Stimulated activated CD8-positive, alpha-beta memory T cell treated with anti-CD3 and anti-CD28 coated beads, Interleukin-7, amount 100 ng/mL, for 24 hours (primary cell): ENCODE measurements at places on chromosomes 4 and X.

DNA sequence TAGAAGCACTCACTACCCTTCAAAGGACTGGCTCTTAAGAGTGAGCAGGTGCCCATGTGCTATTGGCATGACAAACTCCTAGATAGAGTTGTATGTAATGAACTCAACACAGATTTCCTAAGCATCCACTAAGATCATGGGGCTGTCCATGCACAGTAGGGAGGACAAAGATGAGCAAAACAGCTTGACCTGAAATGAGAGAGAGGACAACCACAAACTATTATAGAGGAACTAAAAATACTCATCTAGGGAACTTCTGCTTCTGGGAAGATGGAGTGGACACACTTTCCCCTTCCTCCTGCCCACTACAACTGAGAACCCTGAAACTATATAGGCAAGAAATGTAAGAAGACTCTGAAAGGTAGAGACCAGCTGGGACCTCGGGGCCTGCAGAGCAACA lies 20.8 kb upstream of the TMEM128 start:
- DNase-seq: no peak

GRCh38 chr4:133000012-133000411 lies 149.1 kb upstream of the PCDH10 start:
- no peak for DNase-seq

- no peak for DNase-seq
Observed at GRCh38 chr4:55820279-55820678, 689 bp downstream of the EXOC1L start.

GRCh38 chrX:9708923-9709553 lies 56.6 kb downstream of the GPR143 start:
- peak; percentile 37 for DNase-seq

DNA sequence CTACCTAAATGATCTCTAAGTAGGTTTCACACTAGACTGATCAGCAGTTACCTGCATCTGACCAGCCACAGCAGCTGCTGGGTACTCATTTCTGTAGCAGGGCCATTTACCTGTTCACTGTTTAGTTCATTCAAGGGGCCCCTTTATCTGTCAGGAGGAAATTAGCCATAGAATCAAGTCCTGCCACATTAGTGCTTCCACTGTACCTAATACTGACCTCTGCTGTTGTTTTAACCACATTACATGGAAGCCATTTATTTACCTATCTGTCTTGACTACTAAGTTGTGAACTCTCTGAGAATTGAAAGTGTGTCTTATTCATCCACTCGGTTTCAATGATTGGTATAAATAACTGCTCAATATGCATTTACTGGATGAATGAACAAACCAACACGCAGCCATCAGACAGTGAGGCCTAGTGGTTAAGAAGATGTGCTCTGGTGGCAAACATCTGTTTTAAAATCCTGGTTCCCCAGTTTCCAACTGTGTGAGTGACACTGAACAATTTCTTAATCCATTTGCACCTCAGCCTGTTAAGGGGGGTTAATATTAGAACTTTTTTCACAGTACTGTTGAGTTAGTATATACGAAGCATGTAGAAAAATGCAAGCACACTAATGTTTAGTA lies 30.0 kb upstream of the ANXA5 start:
- no peak for DNase-seq

- no peak for DNase-seq
Observed at GRCh38 chrX:16138108-16138427, 14.7 kb downstream of the GRPR start.

DNA sequence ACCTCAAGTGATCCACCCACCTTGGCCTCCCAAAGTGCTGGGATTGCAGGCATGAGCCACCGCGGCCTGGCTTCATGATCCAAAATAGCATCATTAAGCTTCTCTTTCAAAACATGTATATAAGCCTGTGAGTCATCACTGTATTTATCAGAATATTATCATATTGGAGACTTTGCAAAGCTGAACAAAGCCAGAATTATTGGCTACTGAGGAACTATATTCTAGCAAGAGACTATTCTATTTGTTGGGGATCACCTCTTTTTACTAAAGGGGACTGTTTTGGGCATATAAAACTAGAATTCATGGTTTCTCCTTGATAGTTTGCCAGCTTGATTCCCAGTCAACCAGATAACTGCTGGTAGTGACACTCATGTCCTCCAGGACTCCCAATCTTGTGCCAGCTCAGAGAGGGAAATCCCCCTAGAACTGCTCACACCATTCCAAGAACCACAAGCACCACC lies 40.1 kb downstream of the TET2 start:
- DNase-seq: no peak

DNA sequence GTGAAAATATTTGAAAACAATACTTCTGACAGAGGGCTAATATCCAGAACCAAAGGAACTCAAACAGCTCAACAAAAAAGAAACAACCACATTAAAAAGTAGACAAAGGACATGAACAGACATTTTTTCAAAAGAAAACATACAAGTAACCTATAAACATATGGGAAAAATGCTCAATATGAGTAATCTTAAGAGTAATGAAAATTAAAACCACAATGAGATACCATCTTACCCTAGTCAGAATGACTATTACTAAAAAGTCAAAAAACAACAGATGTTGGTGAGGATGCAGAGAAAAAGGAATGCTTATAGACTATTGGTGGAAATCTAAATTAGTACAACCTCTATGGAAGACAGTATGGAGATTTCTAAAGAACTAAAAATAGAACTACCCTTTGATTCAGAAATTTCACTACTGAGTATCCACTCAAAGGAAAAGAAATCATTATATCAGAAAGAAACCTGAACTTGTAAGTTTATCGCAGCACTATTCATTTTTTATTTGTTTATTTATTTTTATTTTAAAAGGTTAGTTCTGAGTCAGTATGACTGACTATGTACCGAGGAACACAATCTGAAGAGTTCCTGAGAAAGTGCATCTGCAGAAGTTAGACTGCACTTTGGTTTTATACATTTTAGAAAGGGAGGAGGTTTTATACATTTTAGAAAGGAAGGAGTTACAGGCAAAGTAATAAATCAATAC lies 231.3 kb downstream of the INPP4B start:
- DNase-seq: no peak

DNA sequence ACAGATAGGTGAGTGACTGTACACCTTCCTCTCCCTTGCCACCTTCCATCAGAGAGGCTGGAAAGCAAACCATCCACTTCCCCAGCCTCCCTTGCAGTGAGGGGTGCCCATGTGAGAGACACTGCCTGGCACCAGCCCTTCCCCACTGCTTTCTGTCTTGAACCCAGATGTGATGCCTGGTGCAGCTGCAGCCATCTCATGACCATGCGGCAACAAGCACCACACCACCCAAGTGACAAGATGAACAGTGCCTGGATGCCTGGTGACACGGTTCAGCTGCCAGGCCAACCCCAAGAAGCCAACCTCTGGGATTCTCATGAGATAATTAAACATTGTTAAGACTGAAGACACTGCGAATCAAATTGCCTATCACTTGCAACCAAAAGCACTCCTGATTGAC lies 31.4 kb downstream of the OTOP1 start:
- no peak for DNase-seq

DNA sequence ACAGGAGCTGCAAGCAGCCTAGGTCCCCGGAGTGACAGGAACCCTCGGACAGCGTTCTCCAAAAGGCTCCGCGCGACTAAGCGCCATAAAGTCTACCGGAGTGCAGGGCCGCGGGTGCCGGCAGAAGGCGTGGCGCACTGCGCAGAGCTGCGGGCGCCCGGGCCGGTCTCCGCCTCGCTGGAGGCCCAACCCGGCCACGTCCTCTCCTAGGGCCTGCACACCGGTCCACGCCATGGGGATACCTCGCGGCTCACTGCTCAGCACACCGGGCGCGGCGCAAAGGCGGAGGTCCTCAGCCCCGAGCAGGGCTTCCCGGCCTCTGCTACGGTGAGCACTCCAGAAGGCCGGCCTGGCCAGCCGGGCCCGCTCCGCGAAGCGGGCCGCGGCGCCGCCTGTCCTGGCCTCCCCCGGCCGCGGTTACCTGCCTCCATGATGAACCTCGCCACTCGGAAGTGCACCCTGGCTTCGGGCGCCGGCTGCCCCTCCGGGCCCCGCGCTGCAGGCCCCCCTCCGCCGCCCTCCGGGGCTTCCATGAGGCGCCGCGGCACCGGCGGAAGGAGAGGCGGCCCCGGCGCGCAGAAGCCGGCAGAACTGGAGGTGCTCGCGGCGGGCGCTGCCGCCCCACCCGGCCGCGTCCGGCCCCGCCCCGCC lies at the start of gene CCNQ:
TSS of gene CCNQ (minus strand) at position 599 of the 651 bp plus-strand sequence. CDS start at position 533, 66 bp downstream.
- DNase-seq: no peak

DNA sequence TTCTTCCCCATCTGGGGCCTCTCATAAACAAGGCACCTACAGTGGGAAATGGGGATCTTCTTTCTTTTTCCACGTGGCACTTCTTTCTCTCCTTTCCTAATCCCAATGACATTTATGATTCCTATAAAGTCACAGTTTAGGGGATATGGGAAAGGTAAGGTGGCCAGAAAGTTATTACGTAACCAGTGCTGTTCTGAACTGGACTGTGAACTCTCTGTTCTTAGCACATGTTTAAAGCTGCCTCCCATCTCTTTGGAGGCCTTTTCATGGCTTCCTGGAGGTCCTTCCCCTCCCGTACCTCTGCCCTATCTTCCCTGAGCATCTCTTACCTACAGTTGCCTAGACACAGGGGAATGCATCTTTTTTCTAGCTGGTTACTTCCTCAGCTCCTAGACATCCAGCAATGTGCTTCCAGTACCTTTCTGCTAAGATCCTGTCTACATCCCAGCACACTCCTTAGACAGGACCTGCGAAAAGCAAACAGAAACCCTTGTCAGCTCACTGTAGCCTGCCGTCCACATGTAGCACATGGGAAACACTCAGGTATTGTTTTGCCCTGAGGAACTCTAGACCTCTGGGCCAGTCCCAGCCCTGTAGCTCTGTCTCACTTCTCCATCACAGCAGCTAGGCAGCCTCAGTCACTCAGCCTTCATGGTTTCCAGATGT lies 195.4 kb downstream of the NWD2 start:
- no peak for DNase-seq

DNA sequence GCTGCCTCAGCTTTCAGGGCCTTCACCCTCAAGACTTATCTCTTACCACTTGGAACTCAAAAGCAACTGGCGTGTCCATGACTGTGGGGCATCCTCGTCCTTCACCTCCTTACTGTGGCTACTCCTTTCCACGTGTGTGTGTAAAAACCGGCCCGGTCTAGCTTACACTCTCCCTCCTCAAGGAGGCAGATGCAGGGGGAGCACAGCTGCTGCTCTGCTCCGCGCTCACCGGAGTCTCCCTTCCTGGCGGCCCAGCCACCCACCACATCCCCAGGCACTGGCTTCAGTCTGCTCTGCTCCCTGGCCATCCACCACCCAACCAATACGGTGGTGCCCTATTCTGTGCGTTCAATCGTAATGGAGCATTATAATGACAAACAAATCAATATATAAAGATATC lies 8.3 kb downstream of the RNF212 start:
- DNase-seq: no peak

DNA sequence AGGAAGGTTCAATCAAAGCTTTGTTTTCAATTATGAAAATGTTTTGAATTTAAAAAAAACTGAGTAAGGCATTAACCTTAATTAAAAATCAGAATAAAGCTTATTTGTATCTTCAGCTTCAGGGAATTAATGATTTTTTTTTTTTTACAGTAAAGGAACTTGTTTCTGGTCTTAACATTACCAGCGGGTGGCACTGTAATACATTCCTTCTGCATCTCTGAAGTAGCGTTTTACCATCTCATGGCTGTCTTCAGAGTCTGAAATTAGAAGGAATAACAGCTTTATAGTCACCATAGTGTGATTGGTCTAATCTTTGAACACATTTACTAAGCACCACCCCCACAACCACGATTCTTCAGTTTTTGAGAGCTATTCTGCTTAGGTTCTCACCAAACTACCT lies 102.6 kb downstream of the IL1RAPL2 start:
- DNase-seq: no peak

DNA sequence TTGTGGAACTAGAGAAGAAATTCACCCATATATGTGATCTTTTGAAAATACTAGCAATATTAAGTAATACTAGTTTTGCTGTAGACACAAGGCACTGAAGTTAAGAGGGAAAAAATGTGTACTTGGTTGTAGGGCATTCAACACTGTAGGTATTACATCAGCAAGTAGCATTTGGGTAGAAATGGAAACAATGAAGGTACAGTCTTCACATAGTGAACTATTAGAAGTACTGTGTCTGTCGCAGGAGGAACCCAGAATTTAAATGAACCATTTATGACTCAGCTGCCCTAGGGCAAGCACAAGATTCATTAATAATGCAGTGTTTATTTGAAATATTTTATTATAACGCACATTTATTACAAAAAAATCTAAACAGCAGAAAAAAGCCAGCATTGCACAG lies 572.7 kb upstream of the TENM3 start:
- no peak for DNase-seq

- DNase-seq: no peak
Observed at GRCh38 chrX:118726887-118727685, at the start of gene IL13RA1. IL13RA1 (plus strand) TSS chrX:118727606; CDS start chrX:118727639, 33 bp downstream.

- DNase-seq: no peak
Observed at GRCh38 chr4:175470131-175470530, 341.9 kb downstream of the GPM6A start.

DNA sequence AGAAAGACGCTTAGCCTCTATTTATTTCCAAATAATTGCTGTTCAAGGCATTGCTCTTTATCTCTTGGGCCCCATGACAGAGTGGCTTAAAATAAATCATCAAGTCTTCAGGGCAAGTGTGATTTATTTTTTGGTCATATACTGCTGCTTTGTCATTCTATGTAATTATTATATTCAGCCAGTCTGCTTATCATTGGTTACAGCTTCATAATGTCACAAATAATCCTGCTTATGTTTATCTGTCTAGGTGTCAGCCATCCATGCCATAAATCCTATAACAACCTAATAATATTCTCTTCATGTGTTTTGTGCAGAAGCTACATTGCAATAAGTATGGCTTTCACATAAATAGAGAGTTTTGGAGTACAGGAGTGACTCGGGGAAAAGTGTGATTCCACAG lies 41.0 kb downstream of the HHIP start:
- no peak for DNase-seq

DNA sequence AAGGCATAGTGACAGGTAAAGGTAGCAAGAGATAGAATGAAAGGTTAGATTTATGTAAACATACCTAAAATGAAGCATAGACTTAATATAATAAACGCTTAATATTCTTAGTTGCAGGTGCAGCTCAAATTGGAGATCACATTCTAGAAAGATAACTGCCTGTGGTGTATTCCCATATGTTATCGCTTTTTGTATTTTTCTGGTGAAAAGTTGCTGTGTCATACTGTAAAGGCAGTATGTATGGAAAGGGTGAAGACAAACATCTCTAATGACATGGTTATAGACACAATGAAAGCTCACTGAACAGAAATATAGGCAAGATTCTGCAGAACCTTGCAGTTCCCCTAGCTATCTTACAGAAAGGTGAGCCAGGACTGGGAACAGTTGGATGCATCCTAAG lies 240.3 kb downstream of the DCLK2 start:
- no peak for DNase-seq

GRCh38 chr4:115119804-115120352 lies 6.5 kb upstream of the NDST4 start:
- DNase-seq: no peak
